ENCODE measurements at places on chromosomes 1 and 21. TPM values are rescaled to one million over a fixed set of nuclear protein-coding genes. Genes with fewer than 3 reads are reported as not detected.
A peak's percentile ranks its signal among the peaks of the same experiment; 100 is the strongest.

DNA sequence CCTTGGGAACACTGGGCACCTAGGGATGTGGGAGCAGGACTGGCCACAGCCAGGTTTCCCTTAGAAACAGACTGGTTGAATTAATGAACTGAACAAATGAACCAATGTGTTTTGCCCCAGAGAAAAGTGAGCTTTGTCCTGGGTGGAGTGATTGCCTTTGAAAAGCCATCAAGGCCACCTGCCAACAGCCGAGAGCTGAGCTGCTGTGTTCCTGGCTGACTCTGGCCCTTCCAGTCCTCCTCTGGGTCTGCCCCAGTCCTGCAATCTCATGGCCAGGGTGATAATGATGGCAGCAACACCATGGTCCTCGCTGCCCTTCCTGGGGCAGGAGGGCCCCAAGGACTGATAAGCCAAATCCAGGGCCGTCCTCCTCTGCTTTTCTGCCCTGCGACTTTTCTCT is 18.2 kb upstream of the GJA9 start:
- peaks cover 19% of the 10 kb centered on the region for H3K4me1 ChIP-seq
- DNase-seq, result peak; percentile 25
- H3K27ac ChIP-seq, result no peak overlapping the region
- no peaks in the 10 kb centered on the region for H3K27me3 ChIP-seq

DNA sequence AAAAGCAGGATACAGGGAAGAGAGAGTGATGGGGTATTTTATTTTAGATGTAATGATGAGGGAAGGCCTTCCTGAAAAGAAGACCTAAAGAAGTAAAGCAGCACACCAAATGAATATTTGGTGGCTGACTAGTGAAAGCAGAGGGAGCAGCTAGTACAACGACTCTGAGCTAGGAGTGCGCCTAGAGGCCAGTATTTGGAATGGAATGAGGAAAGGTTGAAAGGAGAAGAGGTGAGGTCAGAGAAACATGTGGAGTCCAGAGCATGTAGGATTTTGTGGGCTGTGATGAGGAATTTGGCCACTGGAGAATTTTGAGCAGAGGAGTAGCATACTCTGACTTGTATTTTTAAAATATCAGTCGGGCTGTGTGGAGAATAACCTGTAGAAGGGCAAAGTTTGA is 11.8 kb upstream of the RPL5 start:
- no peak for DNase-seq
- H3K4me3 ChIP-seq, result no peak overlapping the region
- peaks cover 65% of the 10 kb centered on the region for H3K4me1 ChIP-seq

DNA sequence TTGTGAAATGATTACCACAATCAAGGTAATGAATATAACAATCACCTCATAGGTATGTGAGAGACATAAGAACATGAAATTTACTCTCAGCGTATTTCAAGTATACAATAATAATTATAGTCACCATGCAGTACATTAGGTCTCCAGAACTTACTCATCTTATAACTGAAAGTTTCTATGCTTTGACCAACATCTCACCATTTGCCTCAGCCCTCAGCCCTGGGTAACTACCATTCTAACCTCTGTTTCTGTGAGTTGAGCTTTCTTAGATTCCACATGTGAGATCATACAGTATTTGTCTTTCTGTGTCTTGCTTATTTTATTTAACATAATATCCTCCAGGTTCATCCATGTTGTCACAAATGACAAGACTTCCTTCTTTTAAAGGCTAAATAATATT is 57.3 kb downstream of the AGO3 start:
- no peak overlapping the region for H3K27ac ChIP-seq
- no peak for DNase-seq
- H3K27me3 ChIP-seq, result no peaks in the 10 kb centered on the region
- peaks cover 15% of the 10 kb centered on the region for H3K36me3 ChIP-seq
- H3K4me1 ChIP-seq, result no peaks in the 10 kb centered on the region

DNA sequence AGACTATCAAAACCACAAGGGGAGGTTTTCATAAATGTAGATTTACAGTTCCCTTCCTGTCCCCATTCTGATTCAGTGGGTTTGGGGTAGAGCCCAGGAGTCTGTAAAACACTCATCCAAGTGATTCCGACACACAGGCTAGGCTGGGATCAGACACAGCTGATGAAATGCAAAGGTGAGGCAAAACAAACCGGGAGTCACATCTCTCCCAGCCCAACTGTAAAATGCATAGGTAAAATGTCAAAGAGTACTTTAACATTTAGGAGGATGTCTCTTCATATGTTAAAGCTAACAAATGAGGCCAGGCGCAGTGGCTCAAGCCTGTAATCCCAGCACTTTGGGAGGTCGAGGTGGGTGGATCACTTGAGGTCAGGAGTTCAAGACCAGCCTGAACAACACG is 45.0 kb downstream of the ZNF281 start:
- no peak overlapping the region for H3K4me3 ChIP-seq
- H3K4me1 ChIP-seq, result peaks cover 70% of the 10 kb centered on the region
- H3K36me3 ChIP-seq, result no peaks in the 10 kb centered on the region
- H3K27ac ChIP-seq, result peak overlapping the region; percentile 53

DNA sequence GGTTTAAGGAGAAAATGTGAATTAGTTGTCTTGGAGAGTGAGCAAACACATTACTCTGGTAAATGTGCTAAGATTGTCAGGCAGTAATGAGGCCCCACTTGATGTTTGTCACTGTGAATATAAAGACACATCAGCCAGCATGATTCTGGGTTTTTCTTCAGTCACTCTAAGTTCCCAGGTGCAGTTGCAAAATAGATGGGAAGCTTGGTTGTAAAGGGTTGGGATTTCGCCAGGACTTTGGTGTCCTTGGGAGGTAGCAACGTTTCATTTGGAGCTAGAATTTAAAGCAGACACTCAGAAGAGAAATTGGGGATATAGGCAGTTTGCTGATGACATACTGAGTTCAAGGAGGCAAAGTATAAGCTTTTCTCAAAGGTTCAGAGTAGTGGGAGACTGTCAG is 154.3 kb downstream of the MAST2 start:
- no peak for DNase-seq
- H3K36me3 ChIP-seq, result peaks cover 5% of the 10 kb centered on the region

DNA sequence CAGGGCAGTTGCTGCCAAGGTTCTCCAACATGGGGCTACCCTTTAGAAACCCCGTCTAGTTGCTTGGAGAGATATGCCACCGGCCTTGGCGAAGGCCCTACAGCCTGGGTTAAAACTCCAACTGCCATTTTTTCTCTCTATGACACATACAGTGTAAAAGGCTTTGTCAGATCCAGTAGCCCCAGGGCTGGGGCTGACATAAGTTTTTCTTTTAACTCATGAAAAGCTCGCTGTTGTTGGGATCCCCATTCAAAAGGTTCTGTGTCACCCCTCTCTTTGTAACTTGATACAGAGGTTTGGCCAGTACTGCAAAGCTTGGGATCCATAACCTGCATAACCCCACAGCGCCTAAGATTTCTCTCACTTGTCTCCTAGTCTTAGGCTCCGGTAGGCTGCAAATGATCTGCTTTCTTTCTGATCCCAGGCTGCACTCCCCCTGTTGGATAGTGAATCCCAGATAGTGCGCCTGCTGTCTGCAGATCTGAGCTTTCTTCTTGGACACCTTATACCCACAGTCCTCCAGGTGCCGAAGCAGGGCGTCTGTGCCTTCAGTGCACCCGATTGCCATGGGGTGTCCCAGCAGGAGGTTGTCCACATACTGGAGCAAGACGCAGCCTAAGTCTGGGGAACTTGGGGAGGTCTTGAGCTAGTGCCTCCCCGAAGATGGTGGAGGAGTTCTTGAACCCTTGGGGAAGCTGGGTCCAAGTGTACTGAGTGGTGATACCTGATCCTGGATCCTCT is 406.2 kb downstream of the TGFB2 start:
- no peaks in the 10 kb centered on the region for H3K4me1 ChIP-seq
- no peak overlapping the region for H3K27ac ChIP-seq
- no peaks in the 10 kb centered on the region for H3K27me3 ChIP-seq
- H3K36me3 ChIP-seq, result no peaks in the 10 kb centered on the region
- no peak for DNase-seq
- H3K4me3 ChIP-seq, result no peak overlapping the region

The GRIK3 gene
- total RNA-seq, result not detected

- H3K4me1 ChIP-seq, result no peaks in the 10 kb centered on the region
- DNase-seq, result no peak
- H3K4me3 ChIP-seq, result no peak overlapping the region
Observed at GRCh38 chr1:101338714-101339430, 102.1 kb downstream of the S1PR1 start.

DNA sequence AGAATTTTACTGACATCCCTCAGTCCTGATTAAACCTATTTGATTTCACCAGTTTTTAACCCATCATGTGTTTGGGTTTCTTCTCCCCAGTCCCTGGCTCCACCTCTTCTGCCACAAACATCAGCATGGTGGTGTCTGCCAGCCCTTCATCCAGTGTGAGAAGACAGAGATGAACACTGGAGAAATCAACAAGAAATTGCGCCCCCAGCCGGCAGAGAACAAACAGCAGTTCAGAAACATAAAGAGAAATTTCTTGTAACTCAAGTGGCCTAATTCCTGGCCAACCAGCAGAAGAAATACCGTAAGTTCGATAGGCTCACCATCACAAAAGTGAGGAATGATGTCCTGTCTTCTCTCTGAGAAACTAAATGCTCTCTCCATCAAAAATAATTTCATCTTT is 18.3 kb downstream of the S100A11 start:
- no peaks in the 10 kb centered on the region for H3K36me3 ChIP-seq
- DNase-seq, result no peak
- peaks cover 1% of the 10 kb centered on the region for H3K27me3 ChIP-seq
- H3K4me3 ChIP-seq, result no peak overlapping the region
- no peaks in the 10 kb centered on the region for H3K4me1 ChIP-seq
- H3K27ac ChIP-seq, result no peak overlapping the region
